Amniotic epithelial cell (primary cell): ENCODE measurements at places on chromosomes 1 and 21.

GRCh38 chr1:18972991-18973390 is 16.5 kb upstream of the IFFO2 start:
- peak; percentile 5 for DNase-seq

DNA sequence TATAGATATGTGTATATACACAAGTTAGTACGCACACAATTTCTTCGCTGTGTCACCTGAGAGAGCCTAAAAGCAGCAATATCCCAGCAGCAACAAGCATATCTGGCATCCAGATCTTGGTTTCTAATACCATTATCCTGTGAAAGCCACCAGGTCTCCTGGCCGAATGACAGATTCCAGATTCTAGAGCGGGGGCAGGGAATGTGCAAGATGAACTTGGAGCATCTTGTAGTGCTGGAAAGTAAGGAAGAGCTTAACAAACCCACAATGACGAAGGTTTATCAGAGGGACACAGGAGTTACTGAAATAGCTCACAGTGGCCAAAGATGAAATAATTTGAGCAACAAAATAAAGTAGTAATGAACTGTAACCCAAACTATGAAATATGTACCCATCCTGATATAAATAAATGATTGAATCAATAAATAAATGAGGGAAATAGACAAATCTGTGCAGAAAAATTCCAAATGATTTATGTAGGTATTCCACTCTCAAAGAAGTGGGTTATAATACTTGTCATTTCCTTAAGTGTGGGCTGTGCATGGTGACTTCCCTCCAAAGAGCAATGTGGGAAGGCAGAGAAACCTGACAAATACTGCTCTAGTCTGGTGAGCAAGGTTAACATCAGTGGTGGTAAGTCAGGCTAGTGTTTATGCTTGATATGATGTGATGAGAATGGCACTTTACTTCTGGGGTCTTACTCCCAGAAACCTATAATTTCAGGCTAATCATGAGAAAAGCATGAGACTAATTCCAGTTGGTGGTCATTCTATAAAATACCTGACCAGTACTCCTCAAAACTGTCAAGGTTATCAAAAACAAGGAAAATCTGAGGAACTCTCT is 67.9 kb downstream of the LRRC8D start:
- DNase-seq = no peak

- DNase-seq = no peak
Measured at GRCh38 chr21:18228060-18228739, 16.4 kb upstream of the CHODL start.

- DNase-seq = no peak
Measured at GRCh38 chr1:233912909-233913308, 8.4 kb downstream of the SLC35F3 start.
